ENCODE measurements at places on chromosomes 1 and 21.

- DNase-seq = no peak
Observed at GRCh38 chr1:96552451-96552850, 169.1 kb upstream of the PTBP2 start.

GRCh38 chr1:98921817-98922216 is 82.8 kb downstream of the PLPPR5 start:
- DNase-seq = no peak

GRCh38 chr21:42112857-42113256 is 41.7 kb downstream of the UMODL1 start:
- no peak for DNase-seq

DNA sequence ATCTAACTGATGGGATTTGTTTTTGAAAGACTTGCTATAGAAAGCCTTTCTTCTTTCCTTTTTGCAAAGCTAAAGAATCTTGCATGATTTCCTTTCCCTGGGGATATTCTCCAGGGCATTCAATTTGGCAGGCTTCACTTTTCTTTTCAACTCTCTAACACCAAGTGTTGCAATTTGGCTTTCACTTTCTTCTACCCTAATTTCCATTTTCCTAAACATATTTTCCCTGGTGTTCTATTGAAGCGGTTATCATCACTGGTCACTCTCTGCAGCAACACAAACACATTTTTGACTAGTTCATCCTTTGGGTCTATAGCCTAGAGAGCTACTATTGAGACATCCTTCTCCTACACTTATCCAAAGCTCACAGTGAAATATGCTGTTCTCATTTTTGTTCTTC is 424.5 kb downstream of the NEGR1 start:
- DNase-seq = no peak

DNA sequence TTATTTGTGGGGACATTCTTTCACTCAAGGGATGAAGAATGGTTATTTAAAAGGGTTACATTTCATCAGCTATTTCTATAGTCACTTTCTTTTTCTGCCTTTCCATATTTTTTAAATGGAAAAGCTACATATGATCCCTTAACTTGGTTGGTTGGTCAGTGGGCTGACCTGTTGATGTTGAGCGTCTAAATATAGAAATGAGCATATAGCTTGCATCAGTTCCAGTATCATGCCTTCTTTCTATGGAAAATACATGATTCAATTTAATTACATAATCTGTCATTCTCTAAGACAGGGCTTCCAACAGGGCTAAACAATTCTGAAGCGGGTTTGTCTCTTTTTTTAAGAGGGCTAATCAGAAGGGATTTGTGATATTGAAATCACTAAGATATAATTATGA is 40.6 kb downstream of the TYW3 start:
- no peak for DNase-seq

Measured in posterior cingulate gyrus (tissue), 11 donors.